ENCODE measurements at places on chromosomes 5 and 9. TPM values are rescaled to one million over a fixed set of nuclear protein-coding genes. Genes with fewer than 3 reads are reported as not detected.
A peak's percentile ranks its signal among the peaks of the same experiment; 100 is the strongest.

- H3K36me3 ChIP-seq = no peaks in the 10 kb centered on the region
- DNase-seq = no peak
- no peaks in the 10 kb centered on the region for H3K27me3 ChIP-seq
- H3K4me1 ChIP-seq = no peaks in the 10 kb centered on the region
These were observed 146.6 kb downstream of the MAN2A1 start for GRCh38 chr5:109836280-109836679.

The CYSRT1 gene
- total RNA-seq = 0.64 TPM

DNA sequence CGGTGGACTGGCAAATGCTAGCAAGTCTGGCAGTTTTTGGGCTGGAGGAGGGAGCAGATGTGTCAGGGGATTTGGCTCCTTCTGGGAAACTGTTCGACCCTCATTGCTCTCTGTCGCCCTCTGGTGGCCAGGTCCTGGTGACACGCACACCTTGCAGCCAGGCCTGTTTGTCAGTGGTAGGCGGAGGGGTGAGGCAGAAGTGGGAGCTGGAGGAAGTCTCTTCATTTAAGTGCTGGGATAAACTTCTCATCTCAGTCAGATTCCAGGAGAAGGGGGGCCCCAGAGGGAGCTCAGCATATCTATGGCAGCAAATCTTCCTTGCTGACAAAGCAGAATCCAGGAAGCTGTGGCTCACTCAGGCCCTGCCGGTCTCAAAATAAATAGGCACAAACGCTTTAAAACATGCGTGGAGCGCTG is 326.5 kb downstream of the ZSWIM6 start:
- H3K4me1 ChIP-seq = no peaks in the 10 kb centered on the region
- no peaks in the 10 kb centered on the region for H3K36me3 ChIP-seq
- H3K27ac ChIP-seq = no peak overlapping the region

DNA sequence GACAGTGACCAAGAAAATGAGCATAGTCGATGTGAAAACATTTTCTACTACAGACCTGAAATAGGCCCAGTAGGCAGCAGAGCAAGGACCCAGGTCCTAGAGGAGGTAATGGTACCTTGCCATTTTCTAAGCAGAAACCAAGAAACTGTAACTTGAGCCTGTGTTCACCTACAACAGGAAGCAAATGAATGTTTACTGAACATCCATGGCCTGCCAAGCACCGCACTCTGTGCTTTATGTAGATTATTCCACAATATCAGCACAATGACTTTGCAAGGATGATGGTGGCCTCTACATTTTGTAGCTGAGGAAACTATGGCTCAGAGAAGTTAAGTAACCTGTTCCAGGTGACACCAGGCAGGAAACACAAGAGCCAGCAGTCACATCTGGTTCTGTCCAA is 215.3 kb downstream of the SPOCK1 start:
- H3K36me3 ChIP-seq = no peaks in the 10 kb centered on the region
- H3K27me3 ChIP-seq = no peaks in the 10 kb centered on the region
- no peak for DNase-seq
- no peak overlapping the region for H3K4me3 ChIP-seq

GRCh38 chr5:68918306-68918705 is 175.5 kb upstream of the SLC30A5 start:
- H3K27ac ChIP-seq = no peak overlapping the region
- no peaks in the 10 kb centered on the region for H3K4me1 ChIP-seq
- no peak for DNase-seq

DNA sequence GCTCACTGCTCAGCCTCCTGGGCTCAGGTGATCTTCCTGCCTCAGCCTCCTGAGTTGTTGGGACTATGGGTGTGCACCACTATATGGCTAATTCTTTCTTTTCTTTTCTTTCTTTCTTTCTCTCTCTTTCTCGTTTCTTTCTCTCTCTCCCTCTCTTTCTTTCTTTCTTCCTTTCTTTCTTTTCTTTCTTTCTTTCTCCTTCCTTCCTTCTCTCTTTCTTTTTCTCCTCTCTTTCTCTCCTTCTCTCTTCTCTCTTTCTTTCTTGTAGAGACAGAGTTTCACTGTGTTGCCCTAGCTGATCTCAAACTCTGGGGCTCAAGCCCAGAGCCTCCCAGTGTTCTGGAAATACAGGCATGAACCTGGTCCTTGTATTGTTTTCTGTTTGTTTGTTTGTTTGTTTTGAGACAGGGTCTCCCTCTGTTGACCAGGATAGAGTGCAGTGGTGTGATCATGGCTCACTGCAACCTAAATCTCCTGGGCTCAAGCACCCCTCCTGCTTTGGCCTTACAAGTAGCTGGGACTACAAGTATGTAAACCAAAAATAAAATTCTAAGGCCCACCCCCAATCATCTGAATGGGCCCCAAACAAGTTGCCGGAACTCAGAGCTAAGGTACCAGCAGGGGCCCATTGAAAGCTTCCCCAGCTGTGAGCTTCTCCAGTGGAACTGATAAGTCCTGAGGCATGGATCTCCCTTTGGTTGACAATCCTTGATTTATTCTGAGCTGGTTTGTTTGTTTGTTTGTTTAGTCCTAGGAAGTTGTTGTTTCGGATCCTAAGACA is 11.9 kb upstream of the BTF3 start:
- H3K4me1 ChIP-seq = no peaks in the 10 kb centered on the region
- H3K36me3 ChIP-seq = no peaks in the 10 kb centered on the region
- H3K27ac ChIP-seq = no peak overlapping the region
- no peaks in the 10 kb centered on the region for H3K27me3 ChIP-seq

DNA sequence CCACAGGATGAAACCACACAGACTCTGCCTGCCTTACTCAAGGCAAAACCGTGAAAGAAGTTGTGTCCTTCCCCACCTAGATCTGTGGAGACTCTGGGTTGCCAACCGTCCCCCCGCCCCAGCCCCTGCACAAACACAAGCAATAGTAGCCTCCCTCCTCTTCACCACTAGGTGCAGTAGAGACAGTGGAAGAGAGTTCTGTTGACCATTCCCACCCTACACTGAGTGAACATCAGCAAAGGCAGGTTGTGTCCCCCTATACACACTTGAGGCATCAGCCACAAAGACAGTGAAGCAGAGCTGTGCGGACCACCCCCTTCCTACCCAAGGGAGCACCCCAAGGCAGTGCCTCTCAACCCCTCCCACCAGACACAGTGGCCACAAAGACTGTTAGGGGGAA is 223.7 kb upstream of the NFIL3 start:
- H3K27me3 ChIP-seq = no peaks in the 10 kb centered on the region
- no peak for DNase-seq
- no peaks in the 10 kb centered on the region for H3K36me3 ChIP-seq
- no peak overlapping the region for H3K27ac ChIP-seq
- no peaks in the 10 kb centered on the region for H3K4me1 ChIP-seq
- H3K4me3 ChIP-seq = no peak overlapping the region

- no peak overlapping the region for H3K4me3 ChIP-seq
- DNase-seq = no peak
- no peaks in the 10 kb centered on the region for H3K36me3 ChIP-seq
- no peaks in the 10 kb centered on the region for H3K27me3 ChIP-seq
- no peak overlapping the region for H3K27ac ChIP-seq
- H3K4me1 ChIP-seq = no peaks in the 10 kb centered on the region
These were observed 30.9 kb downstream of the DMRT3 start for GRCh38 chr9:1007312-1007711.

The ADAMTS6 gene
- 0.77 TPM for total RNA-seq

DNA sequence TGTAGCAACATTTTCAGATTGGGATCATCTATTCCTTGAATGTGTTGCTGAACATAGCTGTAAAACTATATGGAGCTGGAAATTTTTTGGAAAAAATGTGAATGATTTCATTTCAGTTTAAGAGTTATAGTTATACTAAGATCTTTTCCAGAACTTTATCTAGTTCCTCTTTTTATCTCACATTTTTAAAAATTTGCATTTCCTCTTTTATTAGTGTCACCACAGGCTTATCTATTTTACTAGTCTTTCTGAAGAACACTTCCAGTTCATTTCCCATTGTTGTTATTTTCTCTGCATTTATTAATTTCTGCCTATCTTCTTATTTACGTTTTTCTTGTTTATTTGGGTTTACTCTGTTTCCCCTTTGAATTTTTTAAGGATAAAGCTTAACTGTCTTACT is 46.0 kb upstream of the FSTL4 start:
- DNase-seq = no peak
- no peaks in the 10 kb centered on the region for H3K27me3 ChIP-seq
- H3K4me3 ChIP-seq = no peak overlapping the region

The SUSD3 gene
- total RNA-seq = 1.6 TPM

The DMRT3 gene
- not detected for total RNA-seq

The GAPT gene
- total RNA-seq = 1.3 TPM

DNA sequence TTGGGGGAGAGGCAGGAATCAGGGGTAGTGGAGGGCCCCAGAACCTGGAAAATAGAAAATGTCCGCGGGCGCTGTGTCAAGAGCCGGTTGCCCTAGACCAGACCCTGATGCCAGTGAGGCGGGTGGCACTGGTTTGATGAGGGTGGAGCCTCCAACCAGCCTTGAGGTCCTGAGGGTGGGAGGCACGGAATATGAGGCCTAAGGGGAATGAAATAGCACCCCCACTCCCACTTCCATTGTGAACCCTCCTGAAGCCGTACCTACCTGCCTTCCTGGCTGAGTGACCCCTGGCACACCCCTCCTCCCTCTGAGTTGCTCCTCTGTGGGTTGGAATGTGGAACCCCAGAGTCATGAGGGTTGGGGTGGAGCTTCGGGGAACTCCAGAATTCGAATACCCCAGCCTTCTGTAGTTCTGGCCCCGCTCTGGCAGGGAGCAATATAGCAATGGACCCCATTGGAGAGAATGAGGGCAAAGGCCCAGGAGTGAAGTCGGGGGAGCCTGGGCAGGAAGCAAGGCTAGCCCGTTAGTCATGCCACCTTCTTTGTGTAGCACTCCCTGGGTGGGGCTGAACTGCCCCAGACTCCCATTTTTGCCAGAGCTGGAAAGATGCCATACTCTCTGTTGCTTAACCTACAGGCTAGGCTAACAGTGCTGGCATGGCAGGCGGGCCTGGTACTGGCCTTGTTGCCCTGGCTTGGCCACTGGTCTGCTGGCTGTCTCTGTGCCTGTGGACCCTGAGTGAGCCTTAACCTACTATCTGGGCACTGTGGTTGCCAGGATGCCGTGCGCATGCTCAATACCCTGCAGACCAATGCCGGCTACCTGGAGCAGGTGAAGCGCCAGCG is 1.0 kb downstream of the FPGS start:
- H3K36me3 ChIP-seq = no peaks in the 10 kb centered on the region
- H3K4me1 ChIP-seq = peaks cover 10% of the 10 kb centered on the region
- no peaks in the 10 kb centered on the region for H3K27me3 ChIP-seq
- peak overlapping the region; percentile 87 for H3K27ac ChIP-seq
- H3K4me3 ChIP-seq = peak overlapping the region; percentile 53

The ARHGEF39 gene
- 34.0 TPM for total RNA-seq

GRCh38 chr9:89204801-89205200 is 26.2 kb upstream of the SHC3 start:
- no peaks in the 10 kb centered on the region for H3K4me1 ChIP-seq
- no peak overlapping the region for H3K4me3 ChIP-seq
- H3K36me3 ChIP-seq = no peaks in the 10 kb centered on the region
- H3K27ac ChIP-seq = no peak overlapping the region
- no peak for DNase-seq

The IFNA2 gene
- total RNA-seq = not detected

DNA sequence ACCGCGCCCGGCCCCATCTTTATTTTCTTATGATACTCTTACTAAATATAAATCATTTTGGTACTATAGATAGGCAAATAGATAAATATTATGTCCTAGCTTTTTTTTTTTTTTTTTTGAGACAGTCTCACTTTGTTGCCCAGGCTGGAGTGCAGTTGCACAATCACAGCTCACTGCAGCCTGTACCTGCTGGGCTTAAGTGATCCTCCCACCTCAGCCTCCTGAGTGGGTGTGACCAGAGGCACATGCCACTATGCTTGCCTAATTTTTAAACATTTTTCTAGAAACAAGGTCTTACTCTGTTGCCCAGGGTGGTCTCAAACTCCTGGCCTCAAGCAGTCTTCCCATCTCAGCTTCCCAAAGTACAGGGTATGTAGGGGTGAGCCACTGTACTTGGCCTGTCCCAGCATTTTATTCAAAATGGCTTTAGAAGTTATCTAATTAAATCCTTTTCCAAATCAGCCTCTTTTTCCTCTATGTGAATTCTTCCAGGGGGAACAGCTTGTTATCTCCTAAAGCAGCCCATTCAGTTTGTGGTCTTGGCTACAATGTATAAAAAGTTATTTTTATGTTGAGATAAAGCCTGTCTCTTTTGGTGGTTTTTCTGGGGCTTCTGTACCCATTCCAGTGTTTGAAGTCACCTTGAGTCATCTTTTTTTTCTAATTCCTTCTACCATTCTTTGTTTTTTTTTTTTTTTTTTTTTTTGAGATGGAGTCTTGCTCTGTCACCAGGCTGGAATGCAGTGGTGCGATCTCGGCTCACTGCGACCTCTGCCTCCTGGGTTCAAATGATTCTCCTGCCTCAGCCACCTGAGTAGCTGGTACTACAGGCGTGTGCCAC is 12.1 kb downstream of the MELK start:
- no peak overlapping the region for H3K4me3 ChIP-seq
- no peaks in the 10 kb centered on the region for H3K36me3 ChIP-seq
- no peak for DNase-seq
- H3K27ac ChIP-seq = no peak overlapping the region

- DNase-seq = peak; percentile 30
- no peak overlapping the region for H3K27ac ChIP-seq
- no peak overlapping the region for H3K4me3 ChIP-seq
- no peaks in the 10 kb centered on the region for H3K27me3 ChIP-seq
These were observed 10.0 kb upstream of the C5 start for GRCh38 chr9:121059998-121060636.

DNA sequence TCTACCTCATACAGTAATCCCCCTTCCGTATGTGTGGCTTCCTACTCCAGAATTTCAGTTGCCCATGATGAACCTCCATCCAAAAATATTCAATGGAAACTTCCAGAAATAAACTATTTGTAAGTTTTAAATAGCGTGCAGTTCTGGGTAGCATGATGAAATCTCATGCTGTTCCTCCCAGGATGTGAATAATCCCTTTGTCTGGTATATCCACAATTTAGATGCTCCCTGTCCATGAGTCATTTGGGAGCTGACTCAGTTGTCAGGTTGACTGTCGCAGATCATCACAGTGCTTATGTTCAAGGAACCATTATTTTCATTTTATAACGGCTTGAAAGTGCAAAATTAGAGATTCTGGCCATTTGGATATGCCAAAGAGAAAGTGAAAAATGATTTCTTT is 290.1 kb upstream of the CDH9 start:
- DNase-seq = no peak
- no peaks in the 10 kb centered on the region for H3K36me3 ChIP-seq
- no peaks in the 10 kb centered on the region for H3K27me3 ChIP-seq
- no peaks in the 10 kb centered on the region for H3K4me1 ChIP-seq

DNA sequence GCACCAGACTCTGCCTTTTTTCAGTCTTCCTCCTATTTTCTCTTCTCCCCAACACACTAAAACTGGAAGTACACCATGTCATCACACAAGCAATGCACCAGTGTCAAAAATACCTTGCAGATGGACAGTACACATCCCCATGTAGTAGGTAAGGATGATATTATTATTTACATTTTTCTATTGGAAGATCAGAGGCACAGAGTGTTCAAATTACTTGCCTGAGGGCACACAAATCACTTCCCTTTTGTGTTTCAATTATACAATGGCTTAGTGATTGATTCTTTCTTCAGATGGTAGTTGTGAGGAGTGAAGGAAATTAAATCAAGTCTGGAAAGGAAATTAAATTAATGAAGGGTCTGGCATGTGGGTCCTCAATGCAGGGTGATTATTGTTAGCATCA is 39.6 kb downstream of the CTSL start:
- DNase-seq = no peak
- no peak overlapping the region for H3K4me3 ChIP-seq
- H3K36me3 ChIP-seq = no peaks in the 10 kb centered on the region
